ENCODE measurements at places on chromosomes 2 and 18.

DNA sequence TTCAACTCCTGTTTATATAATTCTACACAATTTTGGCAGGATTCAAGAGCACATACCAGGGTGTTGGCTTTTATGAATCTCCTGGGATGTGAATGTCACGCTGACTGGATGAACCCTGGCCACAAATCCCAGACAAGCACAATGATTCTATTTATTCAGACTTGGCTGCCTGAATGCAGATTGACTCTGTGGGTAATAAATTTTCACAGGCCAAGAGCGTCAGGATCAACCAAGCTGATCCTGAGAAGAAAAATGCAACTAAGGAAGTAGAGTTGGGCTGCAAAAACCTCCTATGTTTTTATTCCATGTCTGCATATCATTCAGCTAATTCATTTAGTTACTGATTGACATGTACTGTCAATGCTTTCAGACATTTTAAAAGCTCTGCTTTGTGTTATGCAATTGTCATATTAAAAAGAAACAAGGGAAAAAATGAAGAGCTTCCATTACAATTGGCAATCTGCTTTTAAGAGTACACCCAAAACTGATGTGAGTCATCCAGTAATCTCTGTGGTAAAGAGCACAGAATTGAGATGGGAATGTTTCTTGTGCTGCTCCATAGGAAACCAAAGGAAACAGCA lies 173.0 kb upstream of the REV1 start:
- peak; percentile 3 for DNase-seq

DNA sequence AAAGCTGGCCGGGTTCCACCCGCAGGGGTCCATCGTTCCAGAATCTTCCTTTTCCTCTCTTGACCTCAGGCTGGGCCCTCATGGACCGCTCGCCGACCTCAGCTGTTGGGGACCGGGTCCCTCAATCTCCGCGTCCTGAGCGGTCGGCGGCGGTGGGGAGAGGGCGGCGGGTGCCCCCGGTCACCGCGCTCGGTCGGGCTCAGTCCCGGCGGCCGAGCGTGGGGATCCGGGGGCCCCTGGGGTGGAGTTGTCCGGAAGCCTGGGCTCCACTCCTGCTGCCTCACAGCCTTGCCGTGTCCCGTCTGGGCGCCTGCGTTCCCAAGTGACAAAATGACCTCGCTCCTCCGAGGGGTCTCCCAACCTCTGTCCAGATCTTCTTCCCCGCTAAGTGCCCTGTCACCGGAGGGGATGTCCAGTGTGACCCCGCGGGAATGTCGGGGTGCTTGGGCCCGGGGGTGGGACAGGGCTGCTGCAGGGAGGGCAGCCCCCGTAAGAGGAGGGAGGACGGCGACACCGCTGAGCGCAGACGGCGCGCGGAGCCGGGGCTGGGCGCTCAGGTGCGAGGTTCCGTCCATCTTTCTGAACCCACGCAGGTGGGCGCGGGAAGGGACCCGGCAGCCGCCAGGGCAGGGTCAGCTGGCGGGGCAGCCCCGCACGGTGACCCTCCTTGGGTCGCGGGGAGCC lies 16.0 kb upstream of the E2F6 start:
- peak; percentile 69 for DNase-seq

DNA sequence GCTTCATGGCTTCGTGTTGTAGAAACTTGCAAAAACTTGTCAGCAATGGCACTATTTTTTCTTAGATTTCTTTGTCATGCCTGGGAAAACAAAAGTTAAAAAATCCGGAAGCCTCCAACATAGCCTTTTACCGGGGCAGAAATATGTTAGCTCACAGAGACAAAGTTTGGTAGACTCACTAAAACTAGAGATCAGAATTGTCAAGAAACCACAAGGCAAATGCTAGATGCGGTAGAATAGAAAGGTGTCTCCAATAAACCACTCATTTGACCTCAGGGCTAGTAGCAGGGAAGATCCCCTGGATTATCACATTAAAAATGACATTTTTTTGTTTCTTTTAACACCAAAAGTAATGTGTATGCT lies 405 bp downstream of the CASP10 start:
- DNase-seq = no peak

GRCh38 chr2:41926614-41927580 lies 120.9 kb upstream of the PKDCC start:
- DNase-seq = no peak

DNA sequence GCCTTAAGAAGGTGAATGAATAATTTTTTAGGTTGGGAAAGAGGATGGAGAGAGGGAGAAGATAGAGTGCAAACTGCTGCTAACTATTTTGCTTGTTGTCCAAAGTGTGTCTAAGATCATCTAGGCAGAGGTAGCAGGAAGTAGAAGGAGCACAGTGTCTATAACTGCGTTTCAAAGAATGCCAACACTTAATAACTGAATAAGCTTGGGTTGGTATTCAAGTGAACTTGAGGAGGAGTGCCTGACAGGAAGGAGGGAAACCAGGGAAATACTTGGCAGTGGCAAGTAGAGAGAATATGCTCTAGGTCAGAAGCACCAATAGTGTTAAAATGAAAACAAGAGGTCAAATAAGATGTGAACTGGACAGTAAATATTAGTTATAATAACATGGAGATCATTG lies 155.9 kb downstream of the DPP10 start:
- no peak for DNase-seq

- DNase-seq = no peak
Measured at GRCh38 chr2:43136876-43137275, 89.5 kb downstream of the ZFP36L2 start.

DNA sequence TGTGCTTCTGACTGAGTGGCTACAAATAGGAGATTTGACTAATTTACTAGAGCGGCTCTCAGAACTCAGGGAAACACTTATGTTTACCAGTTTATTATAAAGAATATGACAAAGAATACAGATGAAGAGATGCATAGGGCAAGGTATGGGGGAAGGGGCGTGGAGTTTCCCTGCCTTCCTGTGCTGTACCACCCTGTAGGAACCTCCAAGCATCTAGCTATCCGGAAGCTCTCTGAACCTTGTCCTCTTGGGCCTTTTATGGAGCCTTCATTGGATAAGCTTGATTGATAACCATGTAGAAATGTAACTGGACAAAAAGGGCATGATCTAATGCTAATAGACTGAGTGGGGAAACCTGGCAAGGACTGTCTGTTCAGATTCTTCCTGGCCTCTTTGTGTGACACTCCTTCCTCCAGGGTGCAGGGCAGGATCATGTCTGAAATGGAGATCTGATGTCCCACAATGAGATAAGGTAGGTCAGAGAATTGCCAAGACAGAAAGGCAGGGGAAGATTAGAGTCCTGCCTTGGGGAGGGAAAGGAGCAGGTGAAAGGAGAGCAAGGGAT lies 101.8 kb upstream of the NPAS2 start:
- no peak for DNase-seq

DNA sequence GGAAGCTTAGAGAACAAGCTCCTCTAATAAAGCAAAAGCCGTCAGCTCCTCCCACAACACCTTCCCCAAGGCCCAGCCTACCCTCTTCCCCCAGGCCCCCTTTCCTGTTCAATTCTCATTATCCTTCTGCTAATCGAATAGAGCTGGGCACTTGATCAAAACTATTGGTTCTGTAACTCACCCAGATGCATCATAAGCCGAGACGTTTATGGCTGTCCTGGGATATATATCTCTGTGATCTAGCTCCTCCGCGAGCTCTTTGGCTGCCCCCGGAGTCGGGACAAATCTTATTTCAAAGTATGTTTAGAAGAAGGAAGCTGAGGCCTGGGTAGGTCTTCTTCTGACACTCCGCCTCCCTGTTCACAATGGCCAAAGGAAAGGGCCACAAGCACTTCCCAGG lies 88.3 kb upstream of the KLHL29 start:
- DNase-seq = no peak

DNA sequence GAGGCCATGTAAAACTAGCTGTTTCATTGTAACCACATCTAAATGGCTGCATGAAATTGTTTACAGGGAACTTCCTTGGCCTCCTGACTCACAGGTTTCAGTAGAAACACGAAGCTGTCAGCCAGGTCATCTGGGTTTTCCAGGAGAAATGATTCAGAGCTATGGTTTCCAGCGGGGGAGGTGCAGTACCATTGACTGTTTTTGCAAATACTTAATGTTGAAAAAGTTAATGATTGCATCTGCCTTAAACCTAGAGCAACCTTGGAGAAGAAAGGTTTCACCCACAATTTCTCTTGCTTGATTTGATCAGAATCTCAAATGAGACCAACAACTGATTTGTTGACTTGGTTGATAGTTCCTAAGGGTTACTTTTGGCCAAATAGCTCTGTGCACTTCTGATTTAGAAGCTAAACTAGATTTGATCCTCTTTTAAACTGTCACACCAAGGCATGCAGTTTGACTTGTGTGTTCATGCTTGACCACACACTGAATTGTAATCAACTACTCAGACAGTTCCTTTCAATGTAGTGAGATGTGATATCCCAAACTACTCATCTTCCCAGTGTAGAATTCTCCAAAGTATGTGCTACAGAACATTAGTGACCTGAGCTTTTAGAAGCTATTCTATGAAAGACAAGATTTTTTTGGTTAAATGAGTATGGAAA lies 193.5 kb upstream of the CHST9 start:
- no peak for DNase-seq

- no peak for DNase-seq
Measured at GRCh38 chr2:36338124-36338826, 17.3 kb upstream of the CRIM1 start.

- DNase-seq = no peak
Measured at GRCh38 chr2:160224060-160224459, 24.0 kb upstream of the ITGB6 start.

GRCh38 chr2:219820767-219821166 lies 193.3 kb downstream of the SLC4A3 start:
- DNase-seq = no peak

GRCh38 chr2:235371018-235371417 lies 122.8 kb upstream of the AGAP1 start:
- no peak for DNase-seq

GRCh38 chr2:182636699-182637098 lies 79.4 kb upstream of the DNAJC10 start:
- no peak for DNase-seq

DNA sequence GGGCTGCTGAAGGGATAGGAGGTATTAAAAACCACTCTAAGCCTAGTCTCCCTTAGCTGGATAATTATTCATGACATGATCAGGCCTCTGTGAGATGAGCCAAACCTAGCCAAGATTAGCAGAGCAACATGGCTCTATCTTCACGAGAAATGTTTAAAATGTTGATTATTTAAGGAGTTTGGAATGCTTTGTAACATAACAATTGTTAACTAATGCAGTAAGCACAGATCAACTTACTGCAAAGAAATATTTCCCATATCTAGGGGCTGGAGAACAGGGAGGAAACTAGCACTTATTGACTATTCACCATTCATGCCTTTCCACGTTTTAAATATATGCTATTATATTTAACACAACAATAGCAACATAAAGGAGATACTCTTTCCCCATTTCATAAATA lies 833.7 kb upstream of the CHAC2 start:
- DNase-seq = no peak

All from ecto neural progenitor cell (in vitro differentiated cells).